Heart left ventricle (tissue), 16 donors: ENCODE measurements at places on chromosomes 11 and 22. TPM values are rescaled to one million over a fixed set of nuclear protein-coding genes. Genes with fewer than 3 reads are reported as not detected.

GRCh38 chr22:25334162-25334490, 114.7 kb downstream of the CRYBB2 start:
- peak; percentile 88 for DNase-seq

- DNase-seq = no peak
Measured at GRCh38 chr22:50319503-50319951, 7.3 kb downstream of the DENND6B start.

DNA sequence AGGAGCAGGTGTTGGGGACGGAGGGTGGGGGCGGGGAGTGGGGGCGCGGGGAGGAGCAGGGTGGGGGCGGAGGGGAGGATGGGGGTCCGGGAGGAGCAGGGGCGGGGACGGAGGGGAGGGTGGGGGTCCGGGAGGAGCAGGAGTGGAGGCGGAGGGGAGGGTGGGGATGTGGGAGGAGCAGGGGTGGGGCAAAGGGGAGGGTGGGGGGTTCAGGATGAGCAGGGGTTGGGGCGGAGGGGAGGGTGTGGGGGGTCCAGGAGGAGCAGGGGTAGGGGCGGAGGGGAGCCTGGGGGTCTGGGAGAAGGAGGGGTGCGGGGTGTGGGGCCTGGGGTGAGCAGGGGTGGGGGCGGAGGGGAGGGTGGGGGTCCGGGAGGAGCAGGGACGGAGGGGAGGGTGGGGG, 17.1 kb downstream of the CRELD2 start:
- DNase-seq = no peak

- no peak for DNase-seq
Measured at GRCh38 chr11:46603704-46604308, 10.0 kb upstream of the AMBRA1 start.

DNA sequence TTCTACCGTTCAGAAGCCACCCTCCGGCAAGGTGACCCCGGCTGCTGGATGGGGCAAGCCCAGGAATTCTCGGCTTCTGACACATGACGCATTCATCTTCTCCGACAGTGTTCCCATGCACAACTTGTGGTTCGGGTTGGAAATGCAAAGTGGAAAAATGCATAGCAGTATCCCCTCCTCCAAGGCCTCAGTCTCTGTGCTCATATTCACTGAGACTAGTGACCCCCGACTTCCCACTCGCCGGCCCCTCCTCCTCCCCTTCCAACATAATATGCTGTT, 70.0 kb upstream of the NTM start:
- DNase-seq = no peak

DNA sequence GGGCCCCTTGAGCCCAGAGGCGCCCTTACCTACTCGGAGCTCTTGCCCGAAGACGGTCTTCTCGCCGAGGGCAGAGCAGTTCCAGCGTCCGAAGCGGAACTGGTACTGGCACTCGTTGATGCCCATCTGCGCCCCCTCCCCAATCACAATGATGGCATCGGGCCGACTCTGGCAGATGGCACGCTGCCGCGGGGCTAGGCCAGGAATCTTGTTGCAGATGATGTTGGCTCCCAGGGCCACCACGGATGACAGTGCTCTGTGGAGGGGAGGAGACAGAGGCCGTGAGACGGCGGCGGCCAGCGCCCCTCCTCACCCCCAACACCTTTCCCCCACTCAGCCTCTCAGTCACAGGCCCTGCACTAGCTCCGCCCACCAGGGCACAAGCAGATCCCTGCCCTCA, 27.1 kb downstream of the WNT7B start:
- no peak for DNase-seq

GRCh38 chr11:65182258-65183170, 786 bp downstream of the CAPN1 start:
- DNase-seq = no peak

DNA sequence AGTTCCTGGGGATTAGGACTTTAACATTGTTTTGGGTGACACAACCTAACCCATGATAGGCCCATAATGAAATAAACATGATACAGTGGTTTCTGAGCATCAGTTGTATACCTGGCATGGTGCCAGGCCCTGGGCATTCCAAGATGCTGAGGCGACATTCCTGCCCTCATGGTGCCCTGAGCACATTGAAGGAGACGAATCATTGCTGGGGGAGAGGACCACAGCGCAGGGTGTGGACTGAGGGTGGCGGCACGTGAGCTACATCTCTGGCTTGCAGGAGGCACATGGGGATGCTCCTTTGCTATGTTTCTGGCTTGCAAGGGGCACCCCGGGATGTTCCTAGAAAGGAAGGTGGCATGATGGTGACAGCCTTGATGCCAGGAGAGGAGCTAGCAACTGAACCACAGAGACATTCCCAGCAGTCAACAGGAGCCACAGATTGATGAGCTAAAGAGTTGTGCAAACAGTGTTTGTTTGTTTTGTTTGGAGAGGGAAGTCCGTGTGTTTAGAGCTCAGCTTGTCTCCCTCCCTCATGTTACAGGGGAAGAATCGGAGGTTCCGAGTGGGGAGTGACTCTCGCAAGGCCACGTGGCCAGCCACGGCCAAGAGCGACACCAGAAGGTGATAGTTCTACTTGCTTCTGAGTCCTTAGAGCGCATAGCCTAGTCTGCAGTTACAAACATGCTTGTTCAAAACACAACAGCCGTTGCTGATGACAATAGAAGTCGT, 106.4 kb downstream of the MIAT start:
- no peak for DNase-seq

DNA sequence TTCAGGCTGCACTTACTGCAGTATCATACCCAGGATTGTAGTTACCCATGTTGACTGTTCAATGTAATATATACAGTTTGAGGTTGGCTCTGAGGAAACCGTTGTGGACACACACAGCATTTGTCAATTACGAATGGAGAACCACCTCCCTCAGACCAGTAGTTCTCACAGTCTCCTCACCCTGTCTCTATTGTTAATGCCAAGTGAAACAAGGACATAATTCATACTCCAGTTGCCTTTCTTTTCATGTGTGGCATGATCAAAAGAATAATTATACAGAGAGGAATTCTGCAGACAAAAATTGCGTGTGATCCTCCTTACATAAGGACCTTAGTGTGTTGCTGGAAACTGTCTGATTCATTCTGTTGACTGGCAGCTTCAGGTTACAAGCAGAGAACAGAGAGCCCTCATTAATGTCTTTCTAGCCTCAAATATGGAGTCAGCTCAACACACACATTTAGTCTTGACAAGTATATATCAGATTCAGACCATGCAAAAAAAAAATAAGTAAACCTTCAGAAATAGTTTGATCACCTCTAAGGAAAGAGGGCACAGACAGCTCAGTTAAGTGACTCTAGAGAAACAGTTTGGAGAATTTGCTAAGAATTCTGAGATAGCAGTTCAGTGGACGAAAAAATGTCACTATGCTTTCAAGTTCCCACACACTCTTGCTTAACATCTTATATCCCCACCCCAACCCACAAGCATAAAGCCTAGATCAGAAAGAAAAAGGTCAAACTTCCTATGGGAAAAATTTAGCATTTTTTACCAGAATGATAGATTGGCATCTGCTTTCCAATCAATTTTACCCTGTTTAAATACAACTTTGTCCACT, 96.1 kb downstream of the MAML2 start:
- DNase-seq = no peak

GRCh38 chr11:85867751-85868150, 12.6 kb downstream of the CCDC83 start:
- no peak for DNase-seq

- DNase-seq = no peak
Measured at GRCh38 chr11:37390576-37391083, 792.6 kb upstream of the RAG2 start.

DNA sequence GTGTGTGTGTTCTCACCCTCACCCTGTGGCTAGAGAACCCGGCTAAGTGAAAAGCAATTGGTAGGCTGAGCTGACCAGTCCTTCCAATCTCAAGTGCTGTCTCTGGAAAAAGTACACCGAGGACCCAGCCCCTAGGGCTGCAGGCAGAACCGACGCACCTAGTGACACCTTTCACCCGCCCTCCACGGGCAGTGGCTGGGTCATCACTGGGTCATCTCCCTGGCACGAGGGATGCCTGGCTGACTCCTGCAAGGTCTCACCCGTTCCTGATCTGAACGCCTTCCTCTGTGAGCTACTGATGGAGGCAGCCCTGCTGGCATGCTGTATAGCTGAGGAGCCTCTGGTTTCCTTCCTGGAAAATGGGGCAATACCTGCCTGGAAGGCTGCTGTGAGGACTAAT, 311.5 kb downstream of the NTM start:
- DNase-seq = no peak

GRCh38 chr22:44839061-44839460, 86.7 kb downstream of the ARHGAP8 start:
- no peak for DNase-seq

GRCh38 chr22:28009272-28009827, 90.3 kb upstream of the PITPNB start:
- peak; percentile 71 for DNase-seq

Gene APOL5
- not detected for total RNA-seq

Gene EXPH5
- total RNA-seq = 1.1 TPM

Gene SYNGR1
- 49.9 TPM for total RNA-seq

Gene OR5J2
- total RNA-seq = not detected
